Activated CD4-positive, alpha-beta T cell treated with anti-CD3 and anti-CD28 coated beads for 24 hours (primary cell): ENCODE measurements at places on chromosomes 13 and 19.

GRCh38 chr13:50340551-50341287, 325.5 kb downstream of the KCNRG start:
- DNase-seq = no peak

- DNase-seq = no peak
Measured at GRCh38 chr19:11563532-11563931, 4.5 kb upstream of the ELOF1 start.

- no peak for DNase-seq
Measured at GRCh38 chr13:110492679-110493593, 68.6 kb downstream of the RAB20 start.

GRCh38 chr19:40659116-40659515, 31.3 kb downstream of the NUMBL start:
- DNase-seq = no peak

DNA sequence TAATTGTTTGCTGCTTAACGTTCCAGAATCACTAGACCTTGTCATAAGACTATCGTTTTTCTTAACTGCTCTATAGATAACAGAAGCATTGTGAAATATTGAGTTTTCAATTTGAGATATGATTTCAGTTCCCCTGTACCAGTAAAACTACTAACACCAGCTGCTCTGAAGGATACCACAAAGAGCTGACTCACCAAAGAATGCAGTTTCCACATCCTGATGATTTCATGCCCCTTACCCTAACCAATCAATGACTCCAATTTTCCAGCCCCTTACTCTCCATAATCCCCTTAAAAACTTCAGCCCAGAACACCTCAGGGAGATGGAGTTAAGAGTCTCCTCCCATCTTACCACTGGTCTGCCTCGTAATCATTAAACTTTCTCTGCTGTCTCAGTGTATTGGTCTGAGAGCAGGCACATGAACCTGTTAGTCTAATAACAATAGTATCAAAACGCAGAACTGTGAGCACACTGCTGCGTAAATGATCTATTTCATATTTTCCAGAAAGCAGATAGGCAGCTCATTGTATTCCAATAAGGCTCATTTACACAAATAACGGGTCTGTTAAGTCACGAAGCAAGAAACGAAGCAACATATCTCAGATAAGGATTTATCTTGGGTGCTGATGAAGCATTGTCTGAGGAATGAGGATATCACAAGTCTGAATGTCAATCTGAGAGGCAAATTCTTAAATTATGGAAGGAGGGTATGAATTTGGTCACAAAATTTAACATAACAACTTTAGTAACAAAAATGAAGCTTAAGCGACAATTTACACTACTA, 14.1 kb upstream of the CCNA1 start:
- no peak for DNase-seq

DNA sequence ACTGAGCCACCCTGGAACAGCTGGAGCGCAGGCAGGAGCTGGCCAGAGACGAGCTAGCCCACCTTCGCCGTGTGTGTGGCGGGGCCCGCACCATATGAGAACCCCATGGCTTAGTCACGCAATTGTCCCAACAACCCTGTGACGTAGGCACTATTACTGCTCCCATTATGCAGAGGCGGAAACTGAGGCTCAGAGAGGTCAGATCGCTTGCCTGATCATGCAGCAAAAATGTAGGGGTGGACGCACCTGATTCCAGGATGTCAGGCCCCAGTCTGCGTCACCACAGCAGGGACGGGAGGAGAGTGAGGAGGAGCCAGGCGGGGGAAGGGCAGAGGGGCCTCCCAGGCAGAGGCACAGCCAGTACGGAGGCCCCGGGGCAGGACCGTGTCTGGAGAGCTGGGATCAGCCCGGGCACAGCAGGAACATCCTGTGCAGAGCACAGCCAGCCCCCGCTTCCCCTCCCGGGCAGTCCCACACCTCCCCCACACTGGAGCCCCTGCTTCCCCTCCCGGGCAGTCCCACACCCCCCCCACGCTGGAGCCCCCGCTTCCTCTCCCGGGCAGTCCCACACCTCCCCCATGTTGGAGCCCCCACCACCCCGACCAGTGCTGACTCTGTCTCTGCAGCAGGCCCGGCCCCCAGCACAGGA, 16.7 kb downstream of the PIP5K1C start:
- DNase-seq = no peak

GRCh38 chr19:16327911-16328823, 3.5 kb downstream of the KLF2 start:
- DNase-seq = no peak

GRCh38 chr13:67341406-67341805, 111.3 kb upstream of the PCDH9 start:
- no peak for DNase-seq

DNA sequence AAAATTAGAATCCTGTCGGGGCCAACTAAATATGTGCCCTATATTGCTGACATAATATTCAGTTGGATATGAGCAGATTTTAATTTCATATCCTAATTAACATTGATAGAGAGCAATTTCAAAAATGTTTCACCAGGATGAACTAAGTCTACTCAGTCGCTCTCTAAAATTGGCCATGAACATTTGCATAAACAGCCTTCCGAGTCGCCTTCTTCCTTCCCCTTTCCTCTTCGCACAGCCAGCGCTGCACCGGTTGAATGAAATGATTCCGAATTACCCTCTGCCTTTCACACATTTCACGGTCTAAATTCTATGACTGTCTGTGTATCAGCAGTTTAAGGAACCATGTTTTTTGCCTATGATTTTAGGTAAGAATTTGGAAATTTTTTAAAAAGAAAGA, 413.7 kb downstream of the LIG4 start:
- DNase-seq = no peak
